Transverse colon (tissue), 4 donors: ENCODE measurements at places on chromosomes 2 and 18. TPM values are rescaled to one million over a fixed set of nuclear protein-coding genes. Genes with fewer than 3 reads are reported as not detected.

DNA sequence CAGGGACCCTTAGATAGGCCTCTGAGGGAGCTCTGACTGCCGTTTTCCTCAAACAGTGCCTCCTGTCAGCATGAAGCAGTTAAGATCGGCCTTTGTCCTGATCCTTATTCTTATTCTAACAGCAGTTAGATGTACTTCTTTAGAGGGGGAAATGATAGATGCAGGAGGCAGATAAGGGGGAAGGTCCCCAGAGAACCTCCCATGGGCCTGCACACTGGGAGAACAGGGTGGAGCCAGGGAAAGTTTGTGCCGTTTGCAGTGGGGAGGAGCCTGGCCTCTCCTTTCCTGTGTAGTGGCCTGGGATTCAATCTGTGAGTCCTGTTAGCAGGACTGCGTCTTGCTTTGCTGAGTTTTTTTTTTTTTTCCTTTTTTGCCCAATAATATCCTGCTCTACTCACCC lies 7.9 kb upstream of the INPP4A start:
- DNase-seq, result no peak

- no peak for DNase-seq
Observed at GRCh38 chr2:201879996-201880395, 73.7 kb downstream of the CDK15 start.

DNA sequence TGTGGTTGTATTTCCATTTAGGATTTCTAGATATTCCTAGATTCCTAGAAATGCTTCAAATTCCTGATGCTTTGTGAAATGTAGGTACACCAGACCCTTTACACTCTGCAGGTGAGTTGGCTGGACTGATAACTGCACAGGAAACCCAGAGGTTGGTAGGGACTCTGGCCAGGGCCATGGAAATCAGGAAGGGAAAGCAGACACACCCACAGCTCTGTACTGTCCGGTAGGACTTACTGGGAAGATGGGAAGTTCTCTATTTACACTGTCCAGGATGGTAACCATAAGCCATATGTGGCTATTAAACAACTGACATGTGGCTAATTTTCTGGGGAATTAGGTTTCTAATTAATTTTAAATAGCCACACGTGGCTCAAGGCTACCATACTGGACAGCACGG lies 31.4 kb downstream of the NEMP2 start:
- no peak for DNase-seq

- DNase-seq, result no peak
Observed at GRCh38 chr2:220077488-220077887, 450.1 kb downstream of the SLC4A3 start.

DNA sequence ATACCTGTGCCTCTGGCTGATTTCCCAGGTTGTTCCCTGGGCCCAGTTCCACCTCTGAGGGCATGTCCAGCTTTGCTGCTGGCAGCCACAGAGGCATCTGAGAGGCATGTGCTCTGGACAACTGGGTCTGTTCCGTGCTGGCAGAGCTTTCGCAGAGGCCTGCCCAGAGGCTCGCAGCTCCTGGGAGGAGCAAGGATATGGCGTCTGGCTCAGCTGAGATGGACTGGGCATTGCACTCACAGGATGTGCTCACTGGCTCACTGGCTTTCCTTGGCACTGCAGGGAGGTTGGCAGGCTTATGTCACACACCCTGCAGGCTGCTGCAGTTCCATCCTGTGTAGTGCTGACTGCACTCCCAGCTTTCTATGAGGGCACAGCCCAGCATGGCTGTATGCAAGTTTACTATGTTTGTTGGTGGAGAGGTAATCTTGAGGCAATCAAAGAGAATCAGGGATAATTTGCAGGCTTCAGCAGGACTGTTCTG lies 172.3 kb downstream of the PRKCE start:
- peak; percentile 47 for DNase-seq

- no peak for DNase-seq
Observed at GRCh38 chr2:148944536-148944935, 69.5 kb downstream of the KIF5C start.

GRCh38 chr2:175468431-175469098 lies 287.1 kb upstream of the ATP5MC3 start:
- DNase-seq, result no peak

DNA sequence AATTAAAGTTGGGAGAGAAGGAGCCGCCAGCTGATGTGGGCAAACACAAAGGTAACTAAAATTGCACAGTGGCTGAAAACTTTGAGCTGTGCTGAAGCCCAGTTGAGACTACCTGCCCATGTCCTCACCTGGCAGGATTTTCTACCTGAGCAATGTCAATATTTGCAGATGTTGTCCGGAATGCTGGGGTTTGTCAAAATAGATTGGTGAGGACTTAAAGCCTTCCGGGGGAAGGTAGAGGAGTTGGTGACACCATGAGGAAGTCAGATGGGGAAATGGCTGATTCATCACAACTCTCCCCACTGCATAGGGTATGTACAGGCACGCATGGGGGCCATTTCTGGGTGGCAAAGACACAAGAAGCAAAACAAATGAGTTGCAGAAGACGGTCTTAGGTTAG lies 114.9 kb downstream of the ALK start:
- DNase-seq, result no peak

- DNase-seq, result no peak
Observed at GRCh38 chr2:131404753-131405152, 40.8 kb upstream of the RAB6D start.

C1QL2 gene
- not detected for total RNA-seq

FN1 gene
- 686 TPM for total RNA-seq

TTC32 gene
- 3.4 TPM for total RNA-seq

MREG gene
- total RNA-seq, result 1.5 TPM

NPPC gene
- total RNA-seq, result not detected

TUBA4B gene
- total RNA-seq, result not detected

MERTK gene
- 11.6 TPM for total RNA-seq
